Adipocyte (in vitro differentiated cells): ENCODE measurements at places on chromosomes 5 and 9.
A peak's percentile ranks its signal among the peaks of the same experiment; 100 is the strongest.

- DNase-seq, result peak; percentile 82
These were observed 82.5 kb upstream of the ZBTB43 start for GRCh38 chr9:126722252-126722921.

- no peak for DNase-seq
These were observed 31.9 kb upstream of the IL12B start for GRCh38 chr5:159362220-159362619.

DNA sequence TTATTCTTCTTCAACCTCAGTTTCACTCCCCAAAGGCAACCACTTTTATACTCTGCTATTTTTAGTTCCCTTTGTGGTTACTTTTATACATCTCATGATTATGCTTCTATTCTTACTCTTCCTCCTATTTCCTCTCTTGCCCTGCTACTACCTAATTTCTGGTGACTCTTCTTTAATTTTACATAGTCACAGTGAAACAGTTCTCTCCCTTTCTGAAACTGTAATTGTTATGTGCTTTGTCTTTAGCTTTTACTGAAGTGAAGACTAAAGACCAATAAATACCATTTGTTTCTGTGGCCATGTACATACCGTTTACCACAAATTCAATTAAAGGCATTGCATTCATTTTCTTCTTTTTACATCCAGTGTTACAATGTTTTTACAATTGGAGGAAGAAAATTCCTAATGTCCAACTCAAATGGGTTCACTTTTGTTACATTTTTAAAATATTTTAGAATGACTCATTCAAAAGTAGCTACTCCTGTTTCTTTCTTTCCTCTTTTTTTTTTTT lies 410.6 kb downstream of the PSAT1 start:
- DNase-seq, result peak; percentile 74

DNA sequence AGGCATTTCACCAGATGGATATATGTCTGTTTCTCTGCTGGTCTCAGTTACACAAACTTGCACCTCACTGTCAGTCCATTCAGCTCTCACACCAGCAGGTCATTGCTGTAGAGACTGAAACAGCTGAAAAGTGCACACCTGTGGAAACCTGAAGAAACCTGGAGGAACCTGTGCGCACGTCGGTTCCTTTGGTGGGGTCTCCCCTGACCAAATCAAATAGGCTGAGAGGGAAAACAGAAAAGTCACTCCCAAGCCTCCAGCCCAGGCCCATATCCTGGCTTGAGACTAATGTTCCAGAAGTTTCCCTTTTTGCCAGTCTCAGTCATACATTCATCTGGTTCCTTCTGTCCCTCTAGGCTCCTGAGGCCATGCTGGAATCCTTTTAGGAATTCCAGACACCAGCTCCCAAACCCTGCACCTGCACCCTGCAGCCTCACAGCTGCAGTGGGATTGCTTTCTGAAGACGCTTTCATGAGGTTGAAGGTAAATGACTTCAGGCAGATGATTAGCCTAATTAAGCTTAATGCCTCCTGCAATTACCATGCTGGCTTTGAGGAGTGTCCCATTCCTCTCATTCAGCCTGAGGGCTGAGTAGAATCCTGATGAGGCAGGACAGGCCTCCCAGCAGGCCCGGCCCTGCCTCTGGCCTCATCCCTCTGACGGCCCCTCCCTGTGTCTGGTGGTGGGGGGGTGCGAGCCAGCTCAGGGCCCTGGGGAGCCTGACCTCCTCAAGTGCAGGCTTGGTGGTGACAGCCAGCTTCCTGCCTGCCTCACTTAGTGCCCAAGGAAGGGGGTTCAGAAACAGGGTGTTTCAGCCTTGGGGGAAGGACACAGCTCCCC lies 24.3 kb upstream of the CXCL14 start:
- DNase-seq, result no peak

GRCh38 chr5:134245101-134245604 lies 19.3 kb upstream of the PPP2CA start:
- DNase-seq, result peak; percentile 31

GRCh38 chr9:86945728-86946200 lies 1.5 kb downstream of the GAS1 start:
- DNase-seq, result no peak

DNA sequence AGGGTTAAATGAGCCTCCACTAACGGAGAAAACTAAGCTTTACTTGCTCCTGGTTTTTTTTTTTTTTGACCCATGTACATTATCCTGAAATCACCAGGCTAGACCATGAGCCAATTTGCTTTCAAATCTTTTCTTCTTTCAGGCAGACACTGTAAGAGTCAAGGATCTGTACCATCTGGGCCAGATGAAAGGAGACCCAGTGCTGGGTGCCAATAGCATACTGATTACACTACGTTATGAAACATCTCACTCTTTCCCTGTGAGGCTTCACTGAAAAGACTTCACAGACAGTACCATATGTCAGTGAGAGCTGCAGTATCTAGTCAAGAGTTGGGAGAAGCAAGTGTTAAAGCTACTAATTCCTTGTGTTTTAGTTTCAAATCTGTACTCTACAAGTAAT lies 161.2 kb upstream of the PTPRD start:
- DNase-seq, result no peak
